Neural progenitor cell (in vitro differentiated cells): ENCODE measurements at places on chromosomes 13 and 19.
A peak's percentile ranks its signal among the peaks of the same experiment; 100 is the strongest.

DNA sequence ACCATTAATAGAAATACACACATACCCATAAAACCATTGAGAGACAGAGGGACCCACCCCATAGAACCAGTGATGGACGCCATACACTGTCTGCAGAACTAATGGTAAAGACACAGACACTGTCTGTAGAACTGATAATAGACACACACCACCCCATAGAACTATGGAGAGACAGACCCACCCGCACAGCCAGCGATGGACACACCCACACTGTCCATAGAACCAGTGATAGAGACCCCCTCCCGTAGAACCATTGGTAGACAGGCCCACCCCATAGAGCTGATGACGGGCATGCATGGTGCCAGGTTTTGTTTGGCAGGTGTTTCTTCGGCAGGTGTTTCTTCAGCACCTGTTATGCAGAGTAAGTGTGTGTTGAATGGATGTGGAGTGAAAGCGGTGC lies 88.3 kb upstream of the TEX29 start:
- DNase-seq, result no peak

DNA sequence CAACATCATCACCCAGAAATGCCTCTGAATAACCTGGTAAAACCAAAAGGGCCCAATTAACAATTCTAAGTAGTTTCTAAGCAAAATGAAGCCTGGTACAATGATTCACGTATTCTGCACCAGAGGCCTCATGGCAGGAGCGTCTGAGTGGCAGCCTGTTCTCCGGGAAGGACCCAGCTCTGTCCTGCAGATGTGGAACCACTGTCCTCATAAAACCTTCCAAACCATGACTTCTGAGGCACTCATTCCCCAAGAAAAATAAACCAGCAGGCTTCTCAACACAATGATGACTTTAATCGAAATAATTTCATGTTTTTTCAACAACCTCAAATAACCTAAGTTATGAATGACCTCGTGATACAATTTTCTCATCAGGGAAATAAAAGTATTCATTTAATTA lies 89.9 kb downstream of the STK24 start:
- no peak for DNase-seq

DNA sequence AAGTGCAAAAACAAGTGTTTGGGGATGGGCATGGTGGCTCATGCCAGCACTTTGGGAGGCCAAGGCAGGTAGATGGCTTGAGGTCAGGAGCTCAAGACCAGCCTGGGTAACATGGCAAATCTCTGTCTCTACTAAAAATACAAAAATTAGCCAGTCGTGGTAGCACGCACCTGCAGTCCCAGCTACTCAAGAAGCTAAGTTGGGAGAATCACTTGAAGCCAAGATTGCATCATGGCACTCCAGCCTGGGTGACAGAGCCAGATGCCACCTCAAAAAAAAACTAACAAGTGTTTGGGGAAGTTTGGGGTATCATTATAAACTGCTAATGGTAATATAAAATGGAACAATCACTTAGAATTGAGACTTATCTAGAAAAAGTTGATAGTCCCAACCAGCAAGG lies 24.6 kb downstream of the XPO4 start:
- DNase-seq, result no peak

- DNase-seq, result no peak
Measured at GRCh38 chr13:91383836-91384235, 14.6 kb upstream of the GPC5 start.

DNA sequence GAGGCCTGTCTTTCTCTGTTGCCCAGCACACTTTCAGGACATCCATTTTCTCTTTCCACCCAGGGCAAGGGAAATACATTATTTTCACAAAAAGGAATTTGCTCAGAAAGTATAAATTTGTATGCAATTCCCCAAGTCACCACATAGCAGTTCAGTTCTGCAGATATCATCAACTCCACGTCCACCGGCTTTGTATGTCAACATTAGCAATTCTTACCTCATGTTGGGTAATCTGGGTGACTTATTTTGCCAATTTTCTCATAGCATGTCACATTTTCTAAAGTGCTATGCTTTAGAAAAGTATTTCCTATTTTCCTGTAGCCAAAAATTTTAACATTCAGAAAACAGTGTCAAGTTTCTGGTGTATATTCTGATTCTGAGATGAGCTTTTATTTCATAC lies 501.8 kb downstream of the EFNB2 start:
- no peak for DNase-seq

- DNase-seq, result no peak
Measured at GRCh38 chr13:53012707-53013106, 15.9 kb upstream of the OLFM4 start.

DNA sequence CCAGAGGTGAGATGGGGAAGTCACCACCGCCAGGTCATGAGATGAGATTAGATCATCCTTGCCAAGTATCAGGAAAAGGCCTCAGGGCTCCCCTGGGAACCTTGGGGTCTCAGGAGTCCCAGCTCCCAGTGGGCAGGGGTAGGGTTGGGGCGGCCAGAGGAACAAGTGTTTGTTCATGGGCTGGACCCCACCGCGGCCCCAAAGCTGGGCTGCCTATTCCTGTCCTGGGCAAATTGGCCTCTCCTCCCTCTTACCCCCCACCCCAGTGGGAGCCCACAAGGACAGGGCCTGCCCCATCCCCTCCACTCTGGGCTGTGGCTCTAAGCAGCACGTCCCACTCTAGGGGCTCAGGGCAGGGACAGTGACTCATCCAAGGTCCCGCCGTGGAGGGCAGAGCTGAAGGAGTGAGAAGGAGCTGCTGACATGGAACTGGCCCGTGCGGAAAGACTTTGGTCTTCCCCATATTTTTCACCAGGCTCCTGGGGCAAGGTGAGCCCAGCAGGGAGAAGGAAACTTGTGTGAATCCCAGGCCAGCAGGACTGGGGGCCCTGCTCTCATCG lies 4.0 kb upstream of the HCN2 start:
- DNase-seq, result no peak

GRCh38 chr13:29523199-29523961 lies 72.1 kb downstream of the SLC7A1 start:
- DNase-seq, result no peak

GRCh38 chr19:4678881-4679790 lies 9.0 kb upstream of the MYDGF start:
- DNase-seq, result peak; percentile 82

DNA sequence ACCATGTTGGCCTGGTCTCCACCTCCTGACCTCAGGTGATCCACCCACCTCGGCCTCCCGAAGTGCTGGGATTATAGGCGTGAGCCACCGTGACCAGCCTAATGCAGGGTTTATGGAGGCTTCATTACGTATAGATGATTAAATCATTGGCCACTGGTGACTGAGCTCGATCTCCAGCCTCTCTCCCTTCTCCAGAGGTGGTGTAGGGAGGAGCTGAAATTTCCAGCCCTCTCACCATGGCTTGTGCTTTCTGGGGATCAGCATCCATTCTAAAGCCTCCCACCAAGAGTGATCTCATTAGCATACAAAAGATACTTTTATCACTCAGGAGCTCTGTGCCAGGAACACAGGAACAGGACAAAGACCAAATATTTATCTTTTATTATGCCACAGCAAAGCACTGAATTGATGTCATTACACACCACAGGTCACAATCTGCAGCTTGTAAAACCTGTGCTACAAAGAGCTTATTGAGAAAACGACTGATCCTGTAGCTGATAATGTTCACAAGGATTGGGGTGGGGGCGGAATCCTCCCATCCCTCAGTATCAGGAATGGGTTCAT lies 32.4 kb downstream of the RHPN2 start:
- DNase-seq, result peak; percentile 19

DNA sequence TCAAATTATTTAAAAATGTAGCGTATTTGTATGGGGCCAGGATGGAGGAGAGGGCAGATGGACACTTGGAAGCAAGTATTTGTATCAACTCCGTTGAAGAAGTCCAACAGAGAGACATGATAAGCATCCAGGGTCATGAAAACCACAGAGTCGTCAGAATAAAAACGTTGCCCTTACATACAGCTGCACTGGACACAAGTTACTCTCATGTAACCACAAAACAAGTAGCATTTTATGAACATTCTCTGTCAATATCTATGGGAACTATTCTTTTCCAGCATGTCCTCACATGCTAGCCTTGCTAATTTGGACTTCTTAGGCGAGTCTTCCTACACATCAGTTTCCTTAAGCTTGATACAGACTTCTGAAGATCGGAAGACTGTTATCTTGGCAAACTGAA lies 35.0 kb downstream of the EFNB2 start:
- no peak for DNase-seq

DNA sequence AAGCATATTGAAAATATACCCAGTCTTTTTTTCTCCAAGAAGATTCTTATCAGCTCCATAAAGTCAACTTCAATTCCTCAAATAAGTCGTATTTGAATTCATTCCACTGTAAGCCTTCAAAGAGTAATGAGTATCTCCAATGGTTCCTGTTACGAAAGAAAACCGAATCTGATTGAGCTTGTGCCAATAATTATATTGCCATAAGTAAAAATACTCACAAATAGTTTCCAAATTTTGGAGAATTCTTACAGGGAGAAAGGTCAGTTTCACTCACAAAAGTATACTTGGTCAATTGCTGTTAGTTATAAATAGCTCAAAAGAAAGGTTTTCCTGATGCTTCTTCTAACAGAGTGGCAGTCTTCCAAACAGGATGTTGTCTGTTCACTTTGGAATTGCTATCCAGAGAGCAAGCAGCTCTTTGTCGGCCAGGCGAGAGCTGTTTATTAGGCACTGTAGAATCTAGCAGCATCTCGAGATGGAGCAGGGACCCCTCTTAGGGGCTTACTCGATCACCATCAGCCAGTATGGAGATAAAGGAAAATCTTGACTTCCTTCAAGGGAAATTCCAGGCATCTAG lies 13.5 kb downstream of the ERICH4 start:
- DNase-seq, result no peak

DNA sequence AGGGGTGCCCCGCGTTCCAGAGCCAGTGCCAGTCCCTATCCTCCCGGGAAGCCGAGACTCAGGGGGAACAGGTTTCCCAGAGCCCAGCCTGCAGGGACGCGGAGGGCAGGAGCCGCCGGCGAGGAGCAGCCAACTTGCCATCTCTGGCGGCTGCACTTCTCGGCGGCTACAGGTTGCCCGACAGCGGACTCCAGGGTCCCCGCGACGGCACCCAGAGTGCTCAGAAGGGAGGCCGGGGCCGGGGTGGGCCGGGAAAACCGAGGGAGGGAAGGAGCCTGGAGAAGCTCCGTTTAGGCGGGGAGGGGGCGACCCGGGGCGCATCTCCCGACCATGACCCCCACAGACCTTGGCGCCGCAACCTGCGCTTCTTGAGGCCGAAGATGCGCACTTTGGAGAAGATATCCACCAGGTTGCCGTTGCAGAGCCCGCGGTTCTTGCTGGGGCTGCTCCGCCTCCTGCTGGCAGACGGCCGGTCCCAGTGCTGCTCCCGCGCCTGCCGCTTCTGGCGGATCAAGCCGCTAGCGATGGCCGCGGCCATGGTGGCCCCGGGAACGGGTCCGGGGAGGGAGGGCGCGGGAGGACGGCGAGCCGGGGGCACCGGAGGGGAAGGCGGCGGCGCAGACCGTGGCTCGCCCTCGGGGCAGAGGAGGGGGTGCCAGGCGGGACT lies 463.8 kb downstream of the ITGBL1 start:
- peak; percentile 84 for DNase-seq

- DNase-seq, result no peak
Measured at GRCh38 chr13:34594507-34594906, 347.6 kb upstream of the NBEA start.

DNA sequence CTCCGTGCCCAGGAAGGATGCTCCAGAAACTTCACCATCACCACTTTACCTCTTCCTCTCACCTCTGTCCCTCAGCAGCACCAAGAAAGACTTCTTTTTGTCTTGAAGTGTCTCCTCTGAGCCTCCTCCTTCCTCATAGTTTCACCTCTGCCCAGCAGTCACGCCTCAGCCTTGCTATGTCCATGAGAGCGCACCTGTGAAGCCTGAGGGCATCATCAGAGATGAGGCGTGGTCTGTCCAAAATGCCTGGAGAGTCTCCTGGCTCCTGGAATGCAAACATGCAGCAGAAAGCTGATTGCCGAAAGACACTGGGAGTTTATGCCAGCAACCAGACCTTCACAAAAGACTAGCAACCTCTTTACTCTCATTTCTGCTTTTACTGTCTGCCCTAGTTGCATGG lies 336.6 kb downstream of the TEX29 start:
- DNase-seq, result no peak

DNA sequence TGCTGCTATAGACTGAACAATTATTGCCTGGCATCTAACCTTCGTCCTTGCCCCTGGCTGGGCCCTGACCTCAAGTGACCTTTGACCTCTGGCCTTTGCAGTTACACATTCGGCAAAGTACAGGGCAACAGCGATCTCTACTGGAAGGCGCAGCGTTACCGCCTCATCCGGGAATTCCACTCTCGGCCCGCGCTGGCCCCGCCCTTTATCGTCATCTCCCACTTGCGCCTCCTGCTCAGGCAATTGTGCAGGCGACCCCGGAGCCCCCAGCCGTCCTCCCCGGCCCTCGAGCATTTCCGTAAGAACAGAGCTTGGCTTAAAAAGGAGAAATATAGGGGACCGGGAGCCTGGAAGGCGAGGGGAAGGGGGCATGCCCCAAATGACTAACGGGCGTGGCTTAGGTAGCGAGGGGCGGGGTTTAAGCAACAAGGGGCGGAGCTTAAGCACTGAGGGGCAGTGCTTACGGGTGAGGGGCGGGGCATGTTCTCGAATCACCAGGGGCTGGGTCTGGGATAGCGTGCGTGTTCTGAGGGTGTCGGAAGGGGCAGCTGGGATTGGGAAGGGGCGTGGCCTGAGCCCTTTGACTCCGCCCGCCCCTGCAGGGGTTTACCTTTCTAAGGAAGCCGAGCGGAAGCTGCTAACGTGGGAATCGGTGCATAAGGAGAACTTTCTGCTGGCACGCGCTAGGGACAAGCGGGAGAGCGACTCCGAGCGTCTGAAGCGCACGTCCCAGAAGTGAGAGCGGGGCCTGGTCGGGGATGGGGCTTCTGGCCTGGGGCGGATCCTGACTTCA lies 52.7 kb downstream of the TRPM4 start:
- peak; percentile 94 for DNase-seq

GRCh38 chr19:39970425-39970674 lies 615 bp upstream of the PSMC4 start:
- no peak for DNase-seq

GRCh38 chr19:47239610-47240296 lies 8.8 kb upstream of the BBC3 start:
- DNase-seq, result peak; percentile 89

GRCh38 chr19:13985771-13986347 lies 20.3 kb downstream of the RFX1 start:
- DNase-seq, result no peak

- peak; percentile 80 for DNase-seq
Measured at GRCh38 chr13:28495538-28496187, 735 bp upstream of the FLT1 start.
